ENCODE measurements at places on chromosomes 11 and 22.

- no peak for DNase-seq
These were observed 757 bp upstream of the HINFP start for GRCh38 chr11:119120639-119121007.

- no peak for DNase-seq
These were observed 661 bp downstream of the ADAMTS8 start for GRCh38 chr11:130427581-130428315.

- no peak for DNase-seq
These were observed 632 bp downstream of the OR10Q1 start for GRCh38 chr11:58227956-58228615.

GRCh38 chr11:30853439-30853838 lies 267.3 kb upstream of the MPPED2 start:
- DNase-seq: no peak

- DNase-seq: no peak
These were observed 1.7 kb downstream of the TKFC start for GRCh38 chr11:61334434-61335354.

DNA sequence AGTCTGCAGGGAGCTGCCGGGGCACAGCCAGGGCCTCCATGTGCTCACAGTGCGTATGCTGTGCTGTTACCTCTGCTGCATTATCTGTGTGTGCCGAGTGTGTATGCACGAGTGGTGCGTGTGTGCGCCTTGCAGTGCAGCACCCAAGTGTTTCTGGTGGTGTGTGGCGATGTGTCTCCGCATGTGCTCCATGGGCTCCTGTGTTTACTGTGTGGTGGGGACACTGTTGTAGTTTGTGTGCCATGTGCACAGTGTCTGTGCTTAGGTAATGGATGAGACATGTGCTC lies 31.4 kb downstream of the KCNC1 start:
- DNase-seq: no peak

DNA sequence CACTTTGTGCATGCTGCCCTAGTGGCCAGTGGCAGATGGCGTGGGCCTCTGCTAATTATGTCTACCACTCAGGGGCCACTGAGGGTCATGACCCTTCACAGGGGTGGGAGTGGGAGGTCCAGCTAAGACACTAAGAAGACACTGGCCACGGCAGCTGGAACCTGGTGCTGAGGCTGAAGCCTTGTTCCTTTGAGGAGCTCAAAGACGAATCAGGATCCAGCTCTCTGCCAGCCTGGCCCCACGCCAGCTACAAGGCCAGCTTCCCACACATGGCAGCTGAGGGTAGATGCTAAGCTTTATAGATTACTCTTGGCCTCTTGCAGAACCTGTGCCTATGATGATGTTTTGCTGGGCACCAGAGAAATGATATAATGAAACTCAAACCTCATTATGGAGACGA lies 226.3 kb downstream of the DSCAML1 start:
- no peak for DNase-seq

GRCh38 chr11:73219396-73220285 lies 1.6 kb downstream of the P2RY2 start:
- DNase-seq: no peak

DNA sequence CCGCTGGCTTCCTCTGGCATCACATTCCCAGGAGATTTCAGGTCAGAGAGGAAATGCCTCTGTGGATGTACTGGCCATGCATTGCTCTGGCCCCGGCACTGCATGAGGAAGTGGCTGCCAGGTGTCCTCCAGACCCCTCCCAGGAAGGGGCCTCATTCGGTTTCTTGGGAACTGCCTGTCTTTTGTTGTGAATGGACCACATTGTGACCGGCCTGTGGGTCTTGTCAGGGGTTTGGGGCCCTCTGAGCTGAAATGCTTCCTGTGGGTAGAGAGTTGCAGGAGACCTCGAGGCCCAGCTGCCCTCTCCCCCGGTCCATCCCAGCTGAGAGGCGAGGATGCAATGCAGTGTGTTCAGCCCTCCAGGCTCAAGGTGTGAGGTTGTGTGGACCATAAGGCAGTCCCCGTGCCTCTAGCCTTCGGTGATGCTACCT lies 18.8 kb upstream of the ST3GAL4 start:
- DNase-seq: no peak

- DNase-seq: no peak
These were observed 12.4 kb downstream of the SLC25A18 start for GRCh38 chr22:17575681-17576080.

GRCh38 chr11:12743834-12744449 lies 69.7 kb downstream of the TEAD1 start:
- DNase-seq: no peak

- DNase-seq: no peak
These were observed 83.9 kb upstream of the TIMP3 start for GRCh38 chr22:32717337-32718240.

- DNase-seq: no peak
These were observed 6.7 kb downstream of the PAK1 start for GRCh38 chr11:77467233-77467632.

DNA sequence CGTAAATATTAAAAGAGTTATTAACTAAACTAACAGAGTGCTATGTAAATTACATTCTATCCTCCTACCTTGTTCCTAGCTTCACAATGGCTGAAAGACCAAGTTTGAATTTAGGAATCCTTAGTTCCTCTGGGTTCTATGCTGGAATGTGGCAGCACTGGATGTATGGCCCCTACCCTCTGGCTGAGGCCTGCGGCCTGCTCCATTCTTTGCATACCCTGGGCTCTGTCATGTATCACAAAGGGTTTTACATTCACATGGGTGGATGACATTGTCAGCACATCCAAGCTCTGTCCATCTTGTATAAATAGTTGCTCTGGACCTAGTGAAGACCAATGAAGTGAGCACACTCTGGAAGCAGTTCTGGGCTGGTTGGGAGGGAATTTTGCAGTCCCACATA lies 54.5 kb downstream of the AASDHPPT start:
- DNase-seq: no peak

- DNase-seq: no peak
These were observed 1237.9 kb downstream of the FAM181B start for GRCh38 chr11:81495699-81496292.

- DNase-seq: no peak
These were observed 96.4 kb downstream of the PRMT3 start for GRCh38 chr11:20483931-20484330.

GRCh38 chr11:119511614-119512306 lies 88.8 kb upstream of the THY1 start:
- DNase-seq: no peak

DNA sequence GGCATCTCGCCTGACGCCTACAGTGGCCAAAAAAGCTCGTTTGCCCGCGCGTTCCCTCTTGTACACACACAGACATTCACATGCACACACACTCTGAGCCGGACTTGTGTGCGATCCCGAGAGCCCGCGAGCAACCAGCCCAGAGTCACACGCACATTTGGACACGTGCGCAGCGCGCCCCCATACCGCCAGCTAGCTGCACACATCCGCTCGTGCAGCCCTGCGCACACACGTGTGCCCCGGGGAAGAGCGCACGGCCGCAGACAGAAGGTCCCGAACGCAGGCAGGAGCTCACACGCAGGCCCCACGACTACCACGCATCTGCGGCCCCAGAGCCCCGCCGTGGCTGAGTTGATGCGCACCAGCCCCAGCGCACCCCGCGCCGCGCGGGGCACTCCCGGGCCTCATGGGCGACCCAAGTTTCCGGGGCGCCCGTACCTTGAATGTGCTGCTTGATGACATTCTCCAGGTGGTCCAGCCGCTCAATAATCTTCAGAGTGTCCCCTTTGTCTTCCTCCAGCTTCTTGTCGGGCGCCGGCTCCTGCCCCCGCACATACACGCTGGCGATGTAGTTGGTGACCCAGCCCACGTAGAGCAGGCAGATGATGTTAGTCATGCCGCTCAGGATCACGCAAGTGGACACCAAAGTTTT lies 758 bp downstream of the GALNT18 start:
- no peak for DNase-seq

DNA sequence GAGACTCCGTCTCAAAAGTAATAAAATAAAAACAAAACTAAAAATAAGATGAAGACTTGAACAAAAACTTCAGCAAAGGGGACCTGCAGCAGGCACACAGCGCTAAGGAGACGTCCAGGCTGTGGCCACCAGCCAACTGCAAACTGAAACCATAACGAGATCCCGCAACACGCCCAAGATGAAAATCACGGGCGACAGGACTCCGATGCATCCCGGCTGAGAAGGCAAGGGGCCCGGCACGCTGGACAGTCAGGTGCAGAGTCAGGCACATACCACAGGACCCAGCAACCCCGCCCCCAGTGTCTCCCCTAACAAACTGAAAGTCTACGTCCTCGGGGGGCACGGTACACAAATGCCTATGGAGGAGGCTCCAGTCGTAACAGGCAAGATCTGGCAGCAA lies 9.2 kb downstream of the HRAS start:
- no peak for DNase-seq

DNA sequence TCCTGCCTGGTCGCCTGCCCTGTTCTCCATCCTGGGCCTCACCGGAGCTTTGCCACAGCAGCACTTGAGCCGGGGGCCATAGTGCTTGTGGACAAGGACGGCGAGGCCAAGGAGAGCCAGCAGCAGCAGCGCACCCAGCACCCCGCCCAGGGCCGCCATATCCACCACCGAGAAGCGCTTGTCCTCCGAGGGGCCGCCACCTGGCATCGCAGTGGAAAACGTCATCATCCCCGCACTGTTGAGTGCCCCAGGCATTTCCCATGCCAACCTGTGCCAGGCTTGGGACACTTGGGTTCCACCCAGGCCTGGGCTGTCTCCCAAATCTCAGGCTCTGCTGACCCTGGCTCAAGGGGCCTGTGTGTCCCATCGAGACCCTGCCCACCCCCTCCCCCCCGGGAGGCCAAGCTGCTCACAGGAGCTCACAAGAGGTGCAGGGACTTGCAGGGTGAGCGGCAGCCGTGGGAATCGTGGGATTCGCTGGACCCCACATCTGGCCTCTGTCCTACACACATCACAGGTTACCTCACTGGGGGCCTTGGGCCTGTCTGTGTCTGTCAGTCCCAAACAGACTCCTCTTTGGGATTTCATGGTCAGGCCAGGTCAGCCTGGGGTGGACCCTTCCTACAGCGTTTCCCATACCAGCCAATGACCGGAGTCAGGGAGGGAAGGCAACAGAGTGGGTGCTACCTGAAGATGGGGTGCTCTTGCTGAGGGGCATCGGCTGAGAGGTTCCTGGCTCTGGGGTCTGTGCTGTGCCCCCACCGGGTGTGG lies 2.3 kb upstream of the IRF7 start:
- no peak for DNase-seq

- DNase-seq: peak; percentile 10
These were observed 1.4 kb upstream of the OR8B8 start for GRCh38 chr11:124446916-124447315.

- no peak for DNase-seq
These were observed 2.5 kb downstream of the WBP2NL start for GRCh38 chr22:42001121-42001520.

DNA sequence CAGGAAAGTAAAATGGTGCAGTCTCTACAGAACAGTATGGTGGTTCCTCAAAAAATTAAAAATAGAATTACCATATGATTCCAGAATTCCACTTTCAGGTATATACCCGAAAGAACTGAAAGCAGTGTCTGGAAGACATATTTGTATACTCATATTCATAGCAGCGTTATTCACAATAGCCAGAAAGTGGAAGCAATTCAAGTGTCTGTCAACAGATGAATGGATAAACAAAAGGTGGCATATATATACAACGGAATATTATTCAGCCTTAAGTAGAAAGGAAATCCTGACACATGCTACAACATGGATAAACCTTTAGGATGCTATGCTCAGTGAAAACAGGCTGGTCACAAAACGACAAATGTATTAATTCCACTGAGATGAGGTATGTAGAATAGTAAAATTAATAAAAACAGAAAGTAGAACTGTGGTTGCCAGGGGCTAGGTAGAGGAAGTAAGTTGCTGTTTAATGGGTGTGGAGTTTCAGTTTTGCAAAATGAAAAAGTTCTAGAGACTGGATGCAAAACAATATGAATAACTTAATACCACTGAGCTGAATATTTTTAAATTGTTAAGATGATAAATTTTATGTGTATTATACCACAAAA lies 14.5 kb downstream of the SAA1 start:
- no peak for DNase-seq

DNA sequence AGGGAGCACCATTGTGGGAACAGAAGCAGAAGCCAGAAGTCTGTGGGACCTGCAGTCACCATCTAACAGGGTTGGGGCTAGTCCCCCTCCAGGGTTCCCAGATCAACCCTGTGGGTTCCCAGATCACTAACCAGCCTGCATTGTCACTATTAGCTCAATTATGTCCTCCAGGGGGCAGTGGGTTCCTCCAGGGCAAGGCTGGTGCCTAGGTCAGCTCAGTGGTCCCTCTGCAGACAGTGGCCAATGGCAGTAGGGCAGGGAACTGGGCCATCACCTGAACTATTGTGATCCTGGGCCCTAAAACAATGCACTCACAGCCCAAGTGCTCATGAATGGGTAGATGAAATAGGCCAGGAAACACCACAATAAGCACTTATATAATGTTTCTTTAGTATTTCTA lies 18.8 kb upstream of the PRSS23 start:
- DNase-seq: no peak

- DNase-seq: peak; percentile 82
These were observed 8.7 kb upstream of the LAYN start for GRCh38 chr11:111531687-111532364.

- DNase-seq: no peak
These were observed 126.4 kb upstream of the ZBED5 start for GRCh38 chr11:10984250-10984649.

DNA sequence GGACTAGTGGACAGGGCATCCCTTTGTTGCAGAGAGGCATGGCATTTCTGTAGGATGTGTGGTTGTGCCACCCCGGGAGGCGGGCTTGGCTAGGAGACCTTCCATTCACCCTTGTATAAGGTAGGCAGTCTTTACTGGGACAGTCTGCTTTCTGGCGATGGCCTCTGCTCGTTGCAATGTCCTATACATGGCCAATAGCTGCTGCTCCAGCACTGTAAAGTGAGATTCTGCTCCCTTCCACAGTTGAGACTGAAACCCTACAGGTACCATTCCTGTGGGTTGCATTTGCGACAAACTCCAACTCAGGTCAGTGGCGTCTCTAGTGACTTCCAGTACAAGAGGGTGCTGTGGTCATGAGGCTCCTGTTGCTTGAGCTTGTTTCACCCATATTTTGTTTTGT lies 20.4 kb upstream of the APOL3 start:
- no peak for DNase-seq

GRCh38 chr11:2203440-2204259 lies 32.0 kb upstream of the TH start:
- DNase-seq: no peak

GRCh38 chr22:46476547-46476941 lies 60.9 kb downstream of the CELSR1 start:
- DNase-seq: no peak

Measured in skeletal muscle cell (primary cell).